PC-3 (cell line): ENCODE measurements at places on chromosomes 12 and 14. TPM values are rescaled to one million over a fixed set of nuclear protein-coding genes. Genes with fewer than 3 reads are reported as not detected.

- no peaks in the 10 kb centered on the region for H3K36me3 ChIP-seq
- no peak for DNase-seq
- H3K4me1 ChIP-seq, result no peaks in the 10 kb centered on the region
- H3K4me3 ChIP-seq, result no peak overlapping the region
- no peaks in the 10 kb centered on the region for H3K27me3 ChIP-seq
Observed at GRCh38 chr14:98498019-98498885, 773.7 kb downstream of the BCL11B start.

- no peak for DNase-seq
- no peak overlapping the region for H3K27ac ChIP-seq
- H3K27me3 ChIP-seq, result no peaks in the 10 kb centered on the region
- H3K36me3 ChIP-seq, result no peaks in the 10 kb centered on the region
- no peaks in the 10 kb centered on the region for H3K4me1 ChIP-seq
- H3K4me3 ChIP-seq, result no peak overlapping the region
Observed at GRCh38 chr12:90630006-90630405, 325.0 kb downstream of the CCER1 start.

- H3K27ac ChIP-seq, result no peak overlapping the region
- no peaks in the 10 kb centered on the region for H3K36me3 ChIP-seq
- no peak for DNase-seq
Observed at GRCh38 chr14:36505892-36506731, 13.9 kb downstream of the NKX2-1 start.

- H3K36me3 ChIP-seq, result no peaks in the 10 kb centered on the region
- no peaks in the 10 kb centered on the region for H3K27me3 ChIP-seq
- H3K4me3 ChIP-seq, result peak overlapping the region; percentile 41; the same call in 1 of the 2 replicates
Observed at GRCh38 chr14:93970585-93970964, 5.8 kb downstream of the ASB2 start.

GRCh38 chr12:89880690-89881350, 172.2 kb upstream of the ATP2B1 start:
- H3K4me1 ChIP-seq, result no peaks in the 10 kb centered on the region
- DNase-seq, result no peak
- H3K4me3 ChIP-seq, result no peak overlapping the region
- H3K27ac ChIP-seq, result no peak overlapping the region
- no peaks in the 10 kb centered on the region for H3K27me3 ChIP-seq

GRCh38 chr14:96565811-96566210, 63.6 kb downstream of the PAPOLA start:
- H3K4me3 ChIP-seq, result no peak overlapping the region
- no peaks in the 10 kb centered on the region for H3K4me1 ChIP-seq
- no peak overlapping the region for H3K27ac ChIP-seq
- peaks cover 56% of the 10 kb centered on the region for H3K36me3 ChIP-seq
- no peak for DNase-seq

- no peak overlapping the region for H3K4me3 ChIP-seq
- no peaks in the 10 kb centered on the region for H3K36me3 ChIP-seq
- H3K4me1 ChIP-seq, result no peaks in the 10 kb centered on the region
- no peak for DNase-seq
Observed at GRCh38 chr14:34318014-34318413, 144.0 kb downstream of the SPTSSA start.

The IL23A gene
- 17.5 and 18.2 TPM in 2 replicates for total RNA-seq

The SLC35E3 gene
- total RNA-seq, result 2.2 and 2.6 TPM in 2 replicates

The TBX5 gene
- not detected in 2 replicates for total RNA-seq

The TSHR gene
- total RNA-seq, result not detected in 2 replicates

The DEPDC4 gene
- 0.29 and 2.0 TPM in 2 replicates for total RNA-seq
